ENCODE measurements at places on chromosomes 16 and 17. TPM values are rescaled to one million over a fixed set of nuclear protein-coding genes. Genes with fewer than 3 reads are reported as not detected.

LHX1 gene
- 9.1 TPM for total RNA-seq

DNA sequence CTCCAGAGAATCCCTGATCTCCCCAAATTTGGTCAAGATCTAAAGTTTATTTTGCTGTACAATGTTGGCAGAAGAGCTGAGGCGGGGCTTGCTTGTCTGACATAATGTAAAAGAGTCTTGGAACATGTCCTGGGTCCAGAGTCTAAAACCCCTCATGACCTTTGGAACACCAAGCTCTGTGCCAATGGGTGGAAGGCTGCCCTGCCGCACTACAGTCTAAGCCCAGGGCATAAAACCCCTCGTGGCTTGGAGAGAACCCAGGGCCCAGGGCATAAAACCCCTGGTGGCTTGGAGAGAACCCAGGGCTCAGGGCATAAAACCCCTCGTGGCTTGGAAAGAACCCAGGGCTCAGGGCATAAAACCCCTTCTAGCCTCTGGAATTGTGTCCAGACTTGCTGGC is 36.7 kb downstream of the CCDC57 start:
- no peak for DNase-seq
- H3K4me3 ChIP-seq, result no peak overlapping the region
- H3K4me1 ChIP-seq, result no peaks in the 10 kb centered on the region
- H3K27me3 ChIP-seq, result no peaks in the 10 kb centered on the region

DNA sequence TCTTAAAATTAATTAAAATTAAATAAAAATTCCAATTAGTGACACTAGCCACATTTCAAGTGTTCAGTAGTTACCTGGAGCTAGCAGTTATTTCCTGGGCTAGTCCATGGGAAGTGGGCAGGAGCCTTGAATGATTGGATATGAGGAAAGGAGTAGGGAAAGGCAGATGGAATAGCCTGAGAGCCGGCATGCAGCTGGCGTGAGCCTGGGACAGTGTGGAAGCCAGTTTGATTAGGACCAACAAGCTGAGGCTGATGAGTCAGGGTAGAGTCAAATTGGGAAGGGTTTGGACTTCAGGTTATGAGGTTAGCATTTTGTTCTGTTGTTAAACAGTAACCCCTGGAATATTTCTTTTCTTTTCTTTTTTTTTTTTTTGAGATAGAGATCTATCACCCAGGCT is 15.3 kb upstream of the GNA13 start:
- H3K27me3 ChIP-seq, result no peaks in the 10 kb centered on the region
- no peak overlapping the region for H3K4me3 ChIP-seq
- H3K27ac ChIP-seq, result no peak overlapping the region

SNX20 gene
- total RNA-seq, result not detected

Data from PC-9 (cell line).